CD4-positive, alpha-beta T cell treated with Interleukin-17A for 1 hour (primary cell): ENCODE measurements at places on chromosomes 16 and 17.

GRCh38 chr17:28726627-28727491, 826 bp upstream of the TLCD1 start:
- DNase-seq = peak; percentile 93

DNA sequence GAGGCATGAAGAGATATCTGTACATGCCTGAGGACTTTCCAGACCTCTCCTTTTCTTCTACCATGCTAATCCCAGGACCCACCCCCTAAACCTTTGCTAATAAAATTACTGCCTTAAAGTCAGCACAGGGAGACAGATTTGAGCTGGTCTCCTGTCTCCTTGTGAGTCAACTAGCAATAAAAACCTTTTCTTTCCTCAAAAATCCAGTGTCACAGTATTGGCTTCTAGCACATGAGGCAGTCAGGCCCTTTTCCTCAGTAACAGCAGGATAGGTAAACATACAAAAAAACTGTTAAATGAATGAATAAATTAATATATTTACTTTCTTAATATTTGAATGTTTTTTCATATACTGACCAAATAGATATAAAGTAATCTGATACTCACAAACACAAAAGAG, 41.3 kb downstream of the ABCA10 start:
- no peak for DNase-seq

DNA sequence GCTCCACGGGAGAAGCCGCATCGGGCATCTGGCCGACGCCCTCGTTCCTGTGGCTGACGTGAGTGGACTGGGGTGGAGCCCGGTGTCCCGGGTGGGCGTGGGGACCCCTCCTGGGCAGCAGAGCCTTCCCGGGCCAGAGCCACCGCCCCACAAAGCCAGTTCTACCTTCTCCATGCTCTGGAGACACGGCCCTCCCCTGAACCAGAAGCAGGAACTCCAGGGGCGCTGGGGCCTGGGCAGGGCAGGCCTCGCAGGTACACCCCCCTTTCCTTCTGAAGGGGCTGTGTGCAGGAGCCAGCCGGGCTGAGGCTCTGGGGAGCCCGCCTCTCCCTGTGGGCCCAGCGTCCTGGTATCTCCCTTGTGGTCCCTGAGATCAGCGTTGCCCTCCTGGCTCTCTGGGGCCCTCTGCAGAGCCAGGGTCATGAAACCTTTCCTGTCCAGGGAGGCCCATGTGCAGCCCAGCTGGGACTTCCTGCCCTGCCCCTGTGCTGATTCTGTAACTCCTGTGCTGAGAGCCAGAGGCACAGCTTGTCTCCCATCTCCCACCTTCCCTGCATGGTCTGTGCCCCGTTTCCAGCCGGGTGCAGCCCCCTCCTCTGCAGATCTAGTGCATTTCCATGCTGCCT, 6.5 kb downstream of the PIGQ start:
- no peak for DNase-seq

DNA sequence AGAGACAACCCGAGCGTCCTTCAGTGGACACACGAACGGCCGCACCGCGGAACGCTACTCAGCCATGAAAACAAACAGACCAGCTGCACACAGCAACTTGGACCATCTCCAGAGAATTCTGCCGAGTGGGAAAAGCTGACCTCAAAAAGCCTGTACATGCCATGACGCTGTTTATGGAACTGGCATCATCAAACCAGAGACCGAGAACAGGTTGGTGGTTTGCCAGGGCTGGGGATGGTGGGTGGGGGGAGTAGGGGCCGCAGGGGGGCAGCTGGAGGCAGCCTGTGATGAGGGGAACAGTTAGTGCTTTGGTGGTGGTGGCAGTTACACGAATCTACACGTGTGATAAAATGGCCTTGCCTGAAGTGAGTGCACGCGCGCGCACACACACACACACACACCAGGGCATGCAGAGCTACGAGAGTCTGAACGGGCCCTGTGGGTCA, 169.8 kb downstream of the LAT start:
- no peak for DNase-seq

- DNase-seq = no peak
Observed at GRCh38 chr16:71406724-71407123, 35.1 kb downstream of the TLE7 start.

DNA sequence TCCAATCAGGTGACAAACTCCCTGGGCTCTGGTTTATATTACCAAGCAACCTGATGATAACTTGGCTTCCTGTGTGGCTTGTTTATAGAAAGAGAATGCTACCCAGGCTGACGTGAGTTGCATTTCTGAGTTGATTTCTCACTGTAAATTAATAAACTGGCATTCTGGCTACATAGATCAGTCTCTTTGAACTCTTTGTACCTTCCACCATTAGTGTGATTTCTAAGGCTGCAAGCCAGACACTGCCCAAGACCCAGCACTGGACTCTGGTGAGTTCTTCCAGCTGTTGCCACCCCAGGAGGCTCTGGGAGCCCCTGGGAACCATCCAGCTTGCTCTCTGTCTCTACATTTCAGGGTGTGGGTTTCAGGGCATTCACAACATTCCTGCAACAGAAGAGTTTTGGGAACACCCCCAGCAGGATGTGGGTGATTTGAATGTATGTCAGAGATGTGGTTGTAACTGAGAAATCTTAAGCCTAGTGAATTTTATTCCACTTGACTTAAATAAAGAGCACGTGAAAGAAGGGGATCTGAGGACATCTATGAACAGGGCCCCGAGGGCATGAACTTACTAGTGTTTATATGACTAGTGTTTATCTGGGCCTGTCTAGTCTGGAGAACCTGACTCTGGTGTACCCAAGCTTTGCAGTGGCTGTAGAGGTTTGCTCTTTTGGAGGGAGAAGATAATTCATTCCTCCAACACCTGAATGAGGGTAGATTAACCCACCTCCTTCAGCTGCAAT, 30.3 kb upstream of the LRRC37A start:
- peak; percentile 28 for DNase-seq
